ENCODE measurements at places on chromosomes 16 and 17. TPM values are rescaled to one million over a fixed set of nuclear protein-coding genes. Genes with fewer than 3 reads are reported as not detected.
A peak's percentile ranks its signal among the peaks of the same experiment; 100 is the strongest.

DNA sequence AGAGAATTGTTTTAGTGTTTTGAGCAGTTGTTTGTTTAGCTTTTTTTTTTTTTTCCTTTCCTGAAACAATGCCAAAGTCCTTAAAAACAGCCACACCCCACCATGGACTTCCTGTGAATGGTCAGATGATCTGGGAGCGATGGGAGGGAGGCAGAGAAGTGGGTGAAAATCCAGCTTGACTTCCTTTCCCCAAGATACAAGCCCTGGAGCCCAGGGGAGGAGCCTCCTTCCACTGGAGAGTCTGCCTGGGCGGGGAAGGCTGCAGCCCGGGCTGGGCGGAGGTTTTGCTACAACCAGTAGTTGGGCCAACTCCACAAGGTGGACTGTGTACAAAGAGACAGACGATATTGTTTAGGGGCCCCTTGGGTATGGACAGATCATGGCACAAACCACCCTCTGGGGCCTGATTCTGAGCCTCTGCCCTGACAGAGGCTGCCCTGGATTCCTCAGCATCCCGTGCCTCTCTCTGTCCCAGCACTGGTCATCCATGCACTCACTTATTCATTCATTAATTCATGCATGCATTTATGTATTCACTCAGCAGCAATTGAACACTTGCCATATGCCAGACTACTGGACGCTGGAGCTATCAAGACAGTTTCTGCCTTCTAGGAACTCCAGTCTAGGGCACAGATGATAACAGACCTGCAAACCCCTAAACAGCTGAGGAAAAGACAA, 29.8 kb downstream of the WSB1 start:
- DNase-seq = peak; percentile 80

GRCh38 chr16:88276591-88276990, 106.2 kb upstream of the ZNF469 start:
- DNase-seq = no peak

GRCh38 chr17:79391376-79392233, 219.2 kb downstream of the RBFOX3 start:
- DNase-seq = peak; percentile 18

DNA sequence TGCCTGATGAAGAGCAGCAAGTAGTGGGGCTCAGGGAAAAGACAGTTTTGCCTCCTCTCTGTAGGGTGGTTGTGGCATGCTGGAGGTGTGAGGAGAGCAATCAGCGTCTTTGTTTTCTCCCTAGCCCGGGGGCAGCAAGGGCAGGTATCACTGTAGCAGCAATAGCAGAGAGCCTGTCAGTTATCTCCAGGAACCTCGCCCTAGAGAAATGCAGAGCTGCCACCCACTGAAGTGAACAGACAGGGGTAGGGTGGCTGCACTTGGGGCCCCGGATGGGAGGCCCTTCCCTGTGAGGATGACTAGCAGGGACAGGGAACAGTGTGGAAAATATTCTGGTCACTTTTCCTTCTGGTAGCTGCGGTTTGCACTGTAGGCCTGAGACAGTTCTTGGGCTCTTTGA, 886.5 kb downstream of the CDH8 start:
- no peak for DNase-seq

DNA sequence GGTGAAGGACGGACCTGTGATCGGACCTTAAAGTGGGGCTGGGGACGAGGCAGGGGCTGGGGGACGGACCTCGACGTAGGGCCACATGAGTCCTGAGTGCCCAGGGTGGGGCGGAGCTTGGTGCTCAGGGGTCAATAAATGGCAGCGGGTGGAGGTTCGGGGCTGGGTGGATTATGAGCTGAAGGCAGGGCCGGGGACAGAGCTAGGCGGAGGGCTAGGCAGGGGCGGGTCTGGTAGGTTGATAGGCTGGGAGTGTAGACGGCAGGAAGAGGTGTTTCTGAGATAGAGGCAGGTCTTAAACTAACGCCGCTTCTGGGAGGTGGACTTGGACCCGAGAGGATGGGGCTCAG, 733 bp downstream of the CHRNB1 start:
- no peak for DNase-seq

Gene PRCD
- 0.39 TPM for total RNA-seq

GRCh38 chr17:82765371-82765770, 13.5 kb downstream of the TBCD start:
- DNase-seq = no peak

- no peak for DNase-seq
Measured at GRCh38 chr17:6101706-6102105, 31.5 kb downstream of the WSCD1 start.

Gene GNGT2
- 1.1 TPM for total RNA-seq

GRCh38 chr17:28227316-28228108, 91.5 kb upstream of the TMEM97 start:
- DNase-seq = peak; percentile 11

Gene PLCD3
- 13.0 TPM for total RNA-seq

DNA sequence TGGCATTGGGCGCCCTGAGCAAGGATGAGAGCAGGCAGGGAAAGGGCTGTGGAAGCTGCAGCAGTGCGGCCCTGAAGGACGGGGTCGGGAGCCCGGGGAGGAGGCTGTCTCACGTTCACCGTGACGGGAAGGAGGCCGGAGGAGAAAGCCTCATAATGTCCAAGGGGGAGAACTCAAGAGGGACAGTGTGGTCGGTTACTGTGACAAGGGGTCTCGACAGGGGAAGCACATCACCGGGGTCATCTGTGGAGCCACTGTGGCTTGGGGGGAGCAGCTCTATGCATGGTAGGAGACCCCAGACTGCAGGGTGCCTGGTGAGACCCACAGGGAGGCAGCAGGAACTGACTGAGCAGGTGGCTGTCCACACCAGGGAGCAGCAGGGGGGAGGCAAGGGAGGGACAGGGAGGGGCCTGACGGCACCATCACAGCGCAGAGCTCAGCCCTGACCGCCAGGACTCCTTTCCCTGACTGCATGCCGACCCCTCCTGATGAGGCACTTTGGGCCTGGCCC, 154.6 kb upstream of the CHMP6 start:
- no peak for DNase-seq

- no peak for DNase-seq
Measured at GRCh38 chr16:80442779-80443178, 98.0 kb upstream of the DYNLRB2 start.

- DNase-seq = no peak
Measured at GRCh38 chr16:54936979-54937670, 6.5 kb downstream of the IRX5 start.

Gene CRAMP1
- 12.9 TPM for total RNA-seq

DNA sequence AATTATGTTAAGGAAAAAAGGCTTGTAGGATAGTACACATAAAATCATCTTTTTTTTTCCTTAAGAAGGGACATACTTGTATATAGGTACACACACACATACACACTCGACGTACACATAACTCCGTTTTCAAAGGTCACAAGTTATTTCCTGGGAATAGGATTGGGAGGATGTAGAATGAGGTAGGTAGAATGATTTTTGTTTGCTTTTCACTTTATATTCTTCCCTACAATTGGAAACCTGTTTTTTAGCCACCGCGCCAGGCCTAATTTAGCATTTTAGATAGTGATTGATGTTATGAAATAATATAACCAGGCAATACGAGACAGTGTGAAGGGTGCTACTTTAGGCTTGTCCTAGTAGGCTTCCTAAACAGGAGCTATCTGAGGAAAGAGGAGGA, 1.8 kb upstream of the HAPSTR1 start:
- DNase-seq = no peak
